Stimulated activated CD8-positive, alpha-beta memory T cell treated with anti-CD3 and anti-CD28 coated beads, Interleukin-15, amount 100 ng/mL, for 24 hours (primary cell): ENCODE measurements at places on chromosomes 16 and 17.

DNA sequence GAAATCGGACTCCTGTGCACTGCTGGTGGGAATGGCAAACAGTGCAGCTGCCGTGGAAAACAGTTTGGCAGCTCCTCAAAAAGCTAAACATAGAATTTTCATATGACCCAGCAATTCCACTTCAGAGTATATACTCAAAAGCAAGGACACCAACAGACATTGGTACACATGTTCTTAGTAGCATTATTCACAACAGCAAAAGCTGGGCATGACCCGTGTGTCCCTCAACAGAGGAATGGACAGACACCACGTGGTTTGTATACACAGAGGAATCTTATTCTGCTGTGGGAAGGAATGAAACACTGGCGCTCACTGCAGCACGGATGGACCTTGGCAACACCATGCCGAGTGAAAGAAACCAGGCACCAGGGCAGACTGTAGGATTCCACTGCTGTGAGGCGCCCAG, 16.0 kb downstream of the NPTX1 start:
- no peak for DNase-seq

DNA sequence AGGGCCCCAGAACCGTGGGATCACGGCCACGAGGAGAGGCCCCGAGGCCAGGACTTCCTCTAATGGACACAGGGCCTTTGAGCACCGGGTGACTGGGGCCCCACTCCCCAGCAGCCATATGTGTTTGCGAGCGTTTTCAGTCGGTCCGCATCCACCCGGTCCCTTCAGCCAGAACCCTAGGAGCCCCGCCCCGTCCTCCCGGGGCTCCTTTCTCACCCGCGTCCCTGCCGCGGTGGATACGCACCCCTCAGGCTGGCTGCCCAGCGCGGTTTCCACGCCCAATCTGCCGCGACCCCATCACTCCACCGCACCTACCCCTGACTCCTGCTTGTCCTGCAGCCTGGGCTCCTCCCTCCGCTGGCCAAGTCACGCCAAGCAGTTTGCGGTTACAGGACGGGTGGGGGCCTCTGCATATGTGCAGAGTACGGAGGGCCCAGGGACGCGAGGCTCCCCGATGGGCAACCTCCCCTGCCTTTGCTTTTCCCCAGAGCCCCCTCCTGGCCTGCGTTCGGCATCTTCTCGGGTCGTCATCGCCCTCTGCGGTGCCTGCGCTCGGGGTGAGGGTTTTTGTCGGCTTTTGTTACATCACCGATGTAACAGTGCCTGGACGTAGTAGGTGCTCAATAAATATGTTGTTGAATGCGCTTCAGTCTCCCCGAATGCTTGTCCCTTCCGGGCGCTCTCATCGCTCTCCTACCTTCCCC, 1.0 kb upstream of the TTYH2 start:
- peak; percentile 13 for DNase-seq

DNA sequence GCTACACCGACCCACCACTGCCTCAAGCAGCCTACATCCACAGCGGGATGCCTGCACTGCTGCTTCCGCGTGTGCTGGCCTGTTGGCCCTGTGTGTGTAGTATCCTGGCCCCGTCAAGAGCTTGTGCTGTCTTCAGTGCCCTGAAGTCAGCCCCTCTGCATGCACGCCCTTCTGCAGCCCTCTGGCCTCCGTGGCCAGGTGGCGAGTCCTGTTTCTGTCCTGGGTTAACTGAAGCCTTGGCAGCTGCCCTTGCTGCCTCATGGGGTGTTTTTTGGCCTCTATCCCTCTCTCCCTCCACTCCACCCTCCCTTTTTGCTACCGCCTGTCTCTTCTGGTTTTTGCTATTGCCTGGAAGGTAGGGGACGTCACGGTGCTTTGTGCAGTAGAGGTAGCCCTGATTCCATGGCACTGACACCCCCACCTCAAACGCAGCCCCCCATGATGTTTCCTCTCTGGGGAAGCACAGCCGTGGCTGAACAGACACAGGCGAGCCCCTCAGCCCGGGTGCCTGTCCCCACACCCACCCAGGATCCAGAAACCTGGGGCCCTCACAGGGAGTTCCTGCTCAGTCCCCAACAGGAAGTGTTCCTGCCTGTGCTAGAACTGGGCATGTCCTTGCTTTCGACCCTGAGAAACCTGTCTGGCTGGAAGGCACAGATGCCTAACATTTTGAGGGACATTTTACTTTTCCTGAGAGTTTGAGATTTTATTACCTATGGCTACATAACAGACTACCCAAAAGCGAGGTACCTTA, 18.8 kb upstream of the AMZ2 start:
- no peak for DNase-seq

- DNase-seq, result no peak
Measured at GRCh38 chr17:49370971-49371834, 9.2 kb upstream of the ZNF652 start.

DNA sequence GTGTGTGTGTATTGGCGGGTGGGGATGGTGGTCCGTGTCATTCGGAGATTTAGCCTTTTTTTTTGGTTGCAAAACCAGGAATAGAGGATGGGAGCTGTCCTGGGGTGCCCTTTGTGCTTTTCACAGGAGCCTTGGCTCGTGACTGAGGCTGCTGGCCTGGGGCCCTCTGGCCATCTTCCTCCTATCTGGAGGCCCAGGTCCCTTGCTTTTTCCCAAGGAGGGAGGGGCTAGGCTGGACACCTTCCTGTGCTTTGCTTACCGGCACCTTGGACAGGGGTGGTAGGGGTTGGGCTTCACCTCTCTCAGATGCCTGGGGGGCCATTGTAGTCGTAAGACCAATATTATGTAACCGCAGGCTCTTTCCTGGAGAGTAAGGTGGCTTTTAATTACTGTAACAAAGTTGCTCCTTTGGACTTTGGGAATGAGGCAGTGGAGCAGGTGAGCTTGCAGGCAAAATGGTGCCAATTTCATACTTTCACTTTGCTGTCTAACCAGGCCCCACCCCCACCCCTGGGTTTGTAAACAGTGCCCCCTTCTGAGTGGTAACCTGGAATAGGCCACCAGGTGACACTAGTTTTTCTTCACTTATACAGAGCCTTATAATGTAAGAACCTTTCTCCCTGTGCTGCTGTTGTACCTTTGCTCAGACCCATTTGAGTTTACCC, 1.2 kb downstream of the DYNLL2 start:
- no peak for DNase-seq

DNA sequence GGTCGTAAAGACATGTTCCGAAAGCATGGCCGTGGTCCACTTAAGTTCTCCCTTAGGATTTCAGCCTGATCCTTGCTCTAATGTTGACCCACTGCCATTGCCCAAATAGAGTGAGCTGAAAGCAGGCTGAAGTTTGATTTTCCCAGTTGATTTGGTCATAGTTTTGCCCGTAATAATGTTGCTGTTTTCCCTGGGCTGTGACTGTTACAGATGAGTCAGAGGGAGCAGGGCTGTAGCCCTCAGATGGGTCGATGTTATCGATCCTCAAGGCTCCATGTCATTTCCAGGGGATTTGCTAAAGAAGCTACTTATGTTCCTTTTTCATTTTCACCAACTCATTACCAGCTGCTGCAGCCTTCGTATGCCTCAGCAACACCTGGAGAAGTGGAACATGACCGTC, 169.0 kb upstream of the ZFHX3 start:
- no peak for DNase-seq

DNA sequence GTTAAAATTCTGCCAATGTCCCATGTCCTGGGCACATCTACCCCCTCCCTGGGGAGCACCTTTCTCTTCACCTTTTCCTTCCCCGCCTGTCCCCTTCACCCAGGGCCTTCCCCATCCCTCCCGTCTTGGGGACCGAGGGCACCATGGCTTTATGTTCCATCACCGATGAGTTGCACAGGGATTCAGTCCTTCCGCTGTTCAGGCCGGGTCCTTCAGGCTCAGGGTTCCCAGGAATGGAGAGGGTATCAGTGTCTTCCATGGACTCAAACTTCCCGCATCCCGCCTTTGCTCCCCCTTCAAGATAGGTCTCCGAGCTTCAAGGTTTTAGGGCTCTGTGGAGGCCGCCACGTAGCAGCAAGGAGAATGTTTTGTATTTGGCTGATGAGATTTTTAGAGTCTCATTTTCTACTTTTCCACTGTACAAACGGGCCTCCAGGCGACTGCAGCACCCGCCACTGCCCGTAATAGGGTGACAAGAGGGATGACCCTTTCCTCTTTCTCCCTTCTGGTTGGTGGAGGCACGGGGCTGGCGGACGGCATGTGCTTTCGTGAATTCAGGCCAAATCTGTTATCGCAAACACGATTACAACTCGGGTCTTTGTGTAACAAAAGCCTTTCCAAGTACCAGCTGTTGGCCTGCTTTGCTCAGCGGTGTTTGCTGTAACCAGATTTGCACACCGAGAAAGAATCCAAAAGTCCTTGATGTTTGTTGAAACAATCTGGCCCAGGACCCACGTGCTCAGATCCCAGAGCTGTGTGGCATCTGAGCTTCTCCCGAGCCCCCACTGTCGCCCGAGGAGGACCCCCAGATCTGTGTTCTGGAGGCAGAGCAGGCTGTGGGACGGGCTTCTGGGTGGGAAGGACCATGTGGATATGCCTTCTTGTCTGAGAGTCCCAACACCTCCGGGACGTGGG, 236.3 kb downstream of the SEC14L1 start:
- no peak for DNase-seq

GRCh38 chr17:66920950-66921349, 43.6 kb upstream of the CACNG4 start:
- no peak for DNase-seq

DNA sequence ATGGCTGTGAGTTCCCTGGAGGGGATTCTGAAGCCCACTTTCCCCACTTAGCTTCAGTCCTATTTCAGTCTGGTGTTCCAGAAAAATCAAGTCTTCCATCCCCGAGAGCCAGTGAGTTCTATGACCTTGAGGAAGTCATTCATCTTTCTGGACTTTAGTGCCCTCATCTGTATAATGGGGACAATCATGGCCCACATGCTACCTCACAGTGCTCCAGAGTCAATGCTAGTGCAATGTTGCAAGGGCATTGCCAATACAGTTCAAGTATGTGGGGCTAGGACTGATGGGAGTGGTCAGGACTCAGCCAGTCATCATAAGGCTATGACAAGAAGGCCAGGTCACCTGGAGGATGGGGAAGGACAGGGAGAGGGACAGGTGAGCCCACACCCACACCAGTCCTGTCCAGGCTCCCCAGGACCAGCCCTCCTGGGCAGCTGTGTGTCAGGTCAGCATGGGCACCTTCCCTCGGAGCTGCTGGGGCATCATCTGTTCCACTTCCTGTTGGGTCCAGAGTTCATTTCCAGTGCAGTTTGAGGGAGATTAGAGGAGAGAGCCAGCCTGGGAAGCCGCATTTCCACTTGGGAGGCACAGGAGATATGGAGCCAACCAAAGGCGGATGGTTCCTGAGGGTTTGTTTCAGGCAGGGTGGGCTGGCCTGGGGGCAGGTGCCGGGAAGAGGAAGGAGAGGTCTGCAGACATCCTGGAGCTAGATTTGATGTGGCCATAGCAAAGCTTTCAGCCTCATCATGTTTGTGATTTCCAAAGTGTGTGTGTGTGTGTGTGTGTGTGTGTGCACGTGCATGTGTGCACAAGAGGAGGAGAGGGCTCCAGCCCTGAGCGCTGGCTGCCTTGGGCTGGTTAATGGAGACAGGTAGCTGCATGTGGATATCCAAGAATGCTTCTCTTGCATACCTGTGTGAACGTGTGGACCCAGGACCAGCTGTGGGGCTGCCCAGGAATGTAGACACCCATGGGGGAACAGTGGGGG, 3.9 kb upstream of the WNT9B start:
- DNase-seq, result no peak

DNA sequence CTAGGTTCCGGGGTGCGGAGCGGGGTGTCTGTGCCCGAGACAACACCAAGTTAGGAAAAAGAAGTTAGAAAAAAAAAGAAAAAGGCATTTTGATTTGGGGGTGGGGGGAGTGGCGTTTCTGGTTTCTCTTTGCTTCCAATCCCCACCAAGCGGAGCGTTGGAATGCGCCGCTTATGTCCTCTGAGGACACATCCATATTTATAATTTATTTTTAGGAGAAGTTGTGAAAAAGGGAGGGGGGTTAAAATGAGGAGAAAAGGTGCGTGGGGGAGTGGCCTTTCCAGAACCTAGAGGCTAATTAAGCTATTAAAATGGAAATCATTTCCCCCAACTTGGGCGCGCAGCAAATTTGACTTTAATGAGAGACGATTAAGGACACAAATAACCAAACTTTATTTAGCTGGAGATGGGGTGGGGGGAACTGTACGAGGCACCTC, 232.1 kb downstream of the MRTFB start:
- DNase-seq, result no peak

GRCh38 chr16:68629351-68629910, 15.7 kb upstream of the CDH3 start:
- no peak for DNase-seq

DNA sequence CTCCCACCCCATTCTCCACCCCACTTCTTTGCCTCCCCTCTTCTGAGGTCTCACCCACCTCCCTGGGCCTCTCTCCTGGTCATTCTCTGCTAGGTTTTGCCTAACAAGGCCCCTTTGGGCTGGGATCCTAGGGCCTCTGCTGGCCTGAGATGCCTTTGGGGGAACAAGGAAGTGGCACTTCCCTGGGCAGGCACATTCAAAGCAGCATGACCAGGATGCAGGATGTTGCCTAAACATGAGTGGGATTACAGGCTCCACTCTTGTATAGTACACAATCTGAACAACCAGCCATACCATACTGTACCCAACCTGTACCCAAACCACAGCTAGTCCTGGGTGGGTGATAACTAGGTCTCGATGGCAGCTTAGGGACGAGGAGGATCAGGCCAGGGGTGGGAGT, 9.0 kb downstream of the GALK1 start:
- DNase-seq, result no peak

DNA sequence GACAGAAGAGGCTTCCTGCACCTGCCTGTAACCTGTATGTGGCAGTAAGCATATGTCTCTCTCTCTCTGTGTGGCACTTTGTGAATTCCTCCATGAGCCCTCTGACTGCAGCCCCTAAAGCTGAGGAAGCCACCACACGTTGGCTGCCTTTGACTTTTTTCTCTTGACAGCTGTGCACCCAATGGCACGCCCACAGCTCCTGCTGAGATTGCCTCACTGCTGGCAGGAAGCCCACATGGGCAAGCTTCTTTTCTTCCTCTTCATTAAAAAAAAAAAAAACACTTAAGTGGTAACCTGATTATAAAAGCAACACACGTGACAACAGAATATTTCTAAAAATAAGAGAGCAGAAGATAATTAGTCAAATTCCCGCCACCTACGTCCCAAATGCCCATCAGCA, 34.0 kb upstream of the PIRT start:
- no peak for DNase-seq

GRCh38 chr16:69703638-69704037, 22.7 kb downstream of the NQO1 start:
- DNase-seq, result no peak

GRCh38 chr16:65414284-65414984, 292.6 kb upstream of the CDH11 start:
- DNase-seq, result no peak

- no peak for DNase-seq
Measured at GRCh38 chr17:20022701-20023100, 13.5 kb downstream of the SPECC1 start.

DNA sequence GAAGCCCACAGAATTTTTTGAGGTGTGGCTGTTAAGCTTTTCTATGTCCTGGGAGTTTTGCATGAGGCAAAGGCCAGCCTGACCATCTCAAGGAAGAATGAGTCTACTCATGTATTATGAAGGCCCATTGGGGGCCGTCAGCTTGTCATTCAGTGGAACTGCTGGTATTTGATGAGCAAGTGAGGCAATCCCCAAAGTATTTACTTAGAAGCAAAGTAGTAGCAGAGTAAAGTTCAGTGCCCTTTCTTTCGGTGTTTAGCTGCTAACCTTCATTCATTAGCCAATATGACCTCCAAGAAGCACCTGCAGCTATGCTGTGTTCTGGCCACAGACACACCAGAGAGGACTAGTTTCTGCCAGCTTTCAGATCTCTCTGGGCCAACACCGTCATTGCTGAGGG, 80.2 kb downstream of the RPA1 start:
- DNase-seq, result no peak

GRCh38 chr16:86491640-86492023, 18.7 kb upstream of the FOXF1 start:
- no peak for DNase-seq

GRCh38 chr17:39751016-39751543, 13.3 kb downstream of the GRB7 start:
- no peak for DNase-seq
